ENCODE measurements at places on chromosomes 4 and X.

DNA sequence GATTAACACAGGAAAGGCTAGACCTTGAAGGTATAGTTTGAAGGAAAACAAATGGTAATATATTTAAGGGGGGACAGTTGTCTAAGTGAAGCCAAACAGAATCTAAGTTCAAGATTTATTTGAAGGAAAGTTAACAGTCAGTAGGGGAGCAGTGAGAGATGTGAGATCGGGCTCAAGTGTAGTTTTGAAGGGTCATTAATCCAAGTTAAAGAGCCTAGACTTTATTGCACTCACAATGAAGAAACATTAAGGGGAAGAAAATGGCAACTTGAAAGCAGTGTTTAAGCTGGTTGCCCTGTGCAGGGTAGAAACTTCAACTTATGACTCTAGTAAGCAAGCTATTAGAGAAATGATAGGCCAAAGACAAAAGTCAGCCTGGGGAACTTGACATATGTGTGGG lies 1952.2 kb downstream of the PCDH7 start:
- no peak for DNase-seq

DNA sequence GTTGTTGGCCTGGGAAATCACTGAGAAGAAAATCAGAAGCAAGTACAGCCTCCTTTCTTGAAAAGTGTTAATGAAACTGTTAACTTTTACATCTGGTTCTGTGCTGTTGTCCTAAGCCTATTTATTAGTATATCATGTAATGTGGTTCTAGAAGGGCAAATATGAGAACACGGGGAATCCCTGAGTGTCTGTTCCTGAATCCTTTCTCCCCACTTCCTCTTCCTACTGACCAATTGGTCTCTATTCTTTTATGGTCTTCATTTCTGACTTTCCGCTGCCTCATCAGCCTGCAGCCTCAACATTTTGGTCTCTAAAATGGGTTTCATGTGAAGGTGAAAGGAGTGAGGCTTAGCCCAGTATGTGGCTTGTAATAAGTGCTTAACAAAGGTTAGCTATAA lies 159.9 kb upstream of the MAMLD1 start:
- DNase-seq, result no peak

GRCh38 chr4:17328141-17328815 lies 183.6 kb downstream of the QDPR start:
- no peak for DNase-seq

DNA sequence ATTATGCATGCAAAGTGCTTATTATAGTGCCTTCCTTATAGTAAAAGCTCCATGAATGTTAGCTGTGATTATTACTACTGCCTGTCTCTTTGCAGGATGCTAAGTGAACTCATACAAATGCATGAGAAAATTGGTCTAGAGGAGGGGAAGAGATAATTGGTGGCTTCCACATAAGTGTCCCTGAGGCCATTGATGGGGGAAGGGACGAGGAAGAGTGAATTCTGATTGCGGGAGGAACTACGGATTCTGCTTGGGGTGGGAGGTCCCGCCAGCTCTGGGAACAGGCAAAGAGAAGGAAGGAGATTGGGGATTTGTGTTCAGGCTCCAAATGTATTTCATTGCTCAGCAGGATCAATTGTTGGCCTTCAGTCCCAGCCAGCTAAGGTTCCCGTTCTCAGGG lies 11.6 kb upstream of the ARHGAP36 start:
- DNase-seq, result no peak

DNA sequence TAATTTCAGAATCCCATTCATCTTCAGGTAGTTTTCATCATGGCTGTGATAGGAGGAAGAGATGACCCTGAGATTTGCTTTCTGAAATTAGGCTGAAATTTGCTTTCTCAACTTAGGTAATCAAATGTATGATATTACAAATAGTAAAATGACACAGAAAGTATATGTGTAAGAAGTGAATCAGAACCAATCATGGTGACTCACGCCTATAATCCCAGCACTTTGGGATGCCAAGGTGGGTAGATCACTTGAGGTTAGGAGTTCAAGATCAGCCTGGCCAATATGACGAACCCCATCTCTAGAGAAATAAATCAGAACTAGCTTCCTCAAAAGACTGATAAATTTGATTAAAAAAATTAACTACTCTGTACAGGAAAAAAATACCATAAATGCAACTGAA lies 555.4 kb downstream of the STPG2 start:
- DNase-seq, result no peak

GRCh38 chr4:47631161-47631560 lies 146.1 kb downstream of the ATP10D start:
- DNase-seq, result no peak

DNA sequence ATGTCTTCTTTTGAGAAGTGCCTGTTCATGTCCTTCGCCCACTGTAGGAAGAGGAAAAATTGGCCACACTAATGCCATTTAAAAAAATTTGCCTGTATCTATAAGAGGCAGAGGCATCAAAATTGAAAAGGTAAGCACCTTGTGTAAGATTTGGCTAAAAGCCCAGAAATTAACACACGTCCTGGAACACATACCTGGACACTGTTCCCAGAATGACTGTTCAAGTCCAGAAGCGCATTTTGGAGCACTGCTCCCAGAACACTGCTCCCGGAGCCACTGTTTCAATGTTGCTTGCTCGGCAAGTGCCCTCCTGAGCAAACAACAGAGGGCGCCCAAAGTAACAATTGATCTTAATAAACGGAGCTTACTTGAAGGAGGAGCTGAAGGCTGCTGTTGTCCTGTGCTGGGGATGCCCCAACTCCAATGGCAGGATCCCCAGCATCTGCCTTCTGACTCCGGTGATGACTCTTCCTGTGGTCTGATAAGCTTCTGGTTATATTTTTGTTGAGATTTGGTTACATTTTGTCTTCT lies 1958.6 kb downstream of the C4orf33 start:
- DNase-seq, result no peak

GRCh38 chr4:47486231-47486673 lies 1.2 kb downstream of the ATP10D start:
- DNase-seq, result no peak

DNA sequence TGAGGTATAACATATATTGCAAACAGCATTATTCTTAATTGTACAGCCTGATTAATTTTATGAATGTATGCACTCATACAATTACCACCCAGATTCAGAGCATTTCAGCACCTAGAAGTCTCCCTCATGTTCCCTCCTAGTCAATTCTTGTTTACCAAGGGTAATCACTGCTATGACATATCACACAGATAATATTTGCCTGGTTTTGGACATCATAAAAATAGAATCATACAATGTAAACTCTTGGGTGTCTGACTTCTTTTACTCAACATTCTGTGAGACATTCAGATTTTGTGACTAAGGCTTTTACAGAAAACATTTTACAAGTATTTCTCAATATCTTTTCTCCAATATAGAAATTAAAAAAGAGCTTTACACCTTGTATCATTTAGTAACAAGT lies 66.9 kb downstream of the PTPN13 start:
- DNase-seq, result no peak

DNA sequence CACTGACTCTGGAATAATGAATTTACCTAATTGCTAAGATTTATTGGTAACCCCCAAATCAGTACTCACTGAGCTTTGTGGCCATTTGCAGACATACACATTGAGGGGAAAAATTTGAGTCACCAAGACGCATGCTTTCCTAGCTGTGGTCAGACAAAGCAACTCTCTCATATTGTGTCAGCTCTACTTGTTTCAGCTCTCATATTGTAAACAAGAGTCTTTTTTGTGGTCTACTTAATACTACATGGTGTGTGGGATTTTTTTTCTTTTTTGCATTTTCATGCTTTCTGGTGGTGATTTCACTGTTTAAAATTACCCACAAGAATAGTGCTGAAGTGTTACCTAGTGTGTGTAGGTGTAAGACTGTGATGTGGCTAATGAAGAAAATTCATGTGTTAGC lies 428.2 kb upstream of the GALNT7 start:
- no peak for DNase-seq

- no peak for DNase-seq
Measured at GRCh38 chr4:127219232-127219631, 413.5 kb upstream of the INTU start.

DNA sequence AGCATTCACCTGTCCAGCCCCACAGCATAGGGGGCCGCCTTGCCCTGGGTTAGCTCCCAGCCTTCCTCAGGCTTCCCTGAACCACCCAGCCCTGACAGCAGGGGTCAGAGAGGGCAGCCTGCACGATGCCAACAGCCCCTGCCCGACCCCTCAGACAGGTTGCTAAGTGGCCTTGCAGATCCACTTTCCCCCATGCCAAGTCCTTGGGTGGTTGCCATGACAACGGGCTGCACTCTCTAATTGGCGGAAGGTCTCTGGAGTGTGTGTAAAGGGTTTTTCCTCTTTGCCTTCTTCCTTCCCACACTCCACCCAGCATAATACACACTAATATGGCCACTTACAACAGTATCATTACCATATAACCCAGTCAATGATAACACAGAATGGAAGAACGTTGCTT lies 99.6 kb upstream of the AFAP1 start:
- DNase-seq, result no peak

- DNase-seq, result no peak
Measured at GRCh38 chr4:110550260-110550659, 72.6 kb downstream of the PITX2 start.

GRCh38 chr4:11505221-11505971 lies 76.7 kb upstream of the HS3ST1 start:
- no peak for DNase-seq

DNA sequence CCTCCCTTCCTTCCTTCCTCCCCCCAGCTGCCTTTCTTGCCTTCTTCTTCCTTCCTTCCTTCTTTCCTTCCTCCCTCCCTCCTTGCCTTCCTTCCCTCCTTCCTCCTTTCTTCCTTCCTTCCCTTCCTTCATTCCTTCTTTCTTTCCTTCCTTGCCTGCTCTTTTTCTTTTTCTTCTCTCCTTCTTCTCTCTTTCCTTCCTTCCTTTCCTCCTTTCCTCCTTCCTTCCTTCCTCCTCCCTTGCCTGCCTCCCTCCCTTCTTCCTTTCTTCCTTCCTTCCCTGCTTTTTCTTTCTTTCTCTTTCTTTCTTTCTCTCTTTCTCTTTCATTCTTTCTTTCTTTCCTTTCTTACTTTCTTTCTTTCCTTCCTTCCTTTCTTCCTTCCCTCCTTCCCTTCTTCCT lies 49.1 kb downstream of the STK32B start:
- no peak for DNase-seq

Data from stimulated activated CD4-positive, alpha-beta T cell treated with anti-CD3 and anti-CD28 coated beads, Interleukin-2, amount 100 ng/mL, for 24 hours (primary cell).